Activated CD4-positive, CD25-positive, alpha-beta regulatory T cell (primary cell): ENCODE measurements at places on chromosomes 12 and 14.

DNA sequence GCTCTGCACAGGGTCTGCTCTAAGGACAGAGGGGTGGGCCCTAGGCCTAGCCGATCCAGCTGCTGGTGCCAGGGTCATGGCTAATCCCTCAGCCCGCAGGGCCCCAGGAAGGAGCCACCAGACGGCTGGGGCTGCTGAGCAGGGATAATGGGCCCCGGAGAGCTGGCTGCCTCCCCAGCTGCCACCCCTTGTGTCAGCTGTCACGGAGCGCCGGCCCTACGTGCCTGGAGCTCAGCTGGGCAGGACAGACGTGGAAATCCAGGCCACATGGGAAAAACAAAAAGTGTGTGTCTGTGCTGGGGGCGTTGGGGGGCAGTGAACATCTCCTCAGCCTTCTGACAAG, 36.2 kb downstream of the CHGA start:
- DNase-seq = no peak

DNA sequence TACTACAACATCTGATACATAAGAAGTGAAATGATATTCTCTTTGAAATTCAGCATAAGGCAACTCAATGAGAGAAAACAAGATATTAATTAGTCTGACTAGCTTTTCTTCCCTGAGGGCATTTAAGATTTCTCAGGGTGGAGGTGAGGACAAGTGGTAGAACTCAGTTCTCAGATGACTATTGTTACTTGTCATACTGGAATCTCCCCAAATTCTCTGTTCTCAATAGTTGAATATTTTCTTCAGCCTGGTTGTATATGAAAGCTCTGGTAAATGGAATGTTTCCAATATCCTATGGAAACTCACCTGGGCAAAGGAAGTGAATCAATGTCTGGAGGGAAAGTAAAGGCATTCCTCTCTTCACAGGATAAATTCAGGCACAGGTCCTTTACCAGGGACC, 18.2 kb upstream of the ITGA5 start:
- DNase-seq = no peak

GRCh38 chr12:546920-547845, 87.4 kb downstream of the B4GALNT3 start:
- DNase-seq = peak; percentile 46

- no peak for DNase-seq
These were observed 377.8 kb downstream of the KCNH5 start for GRCh38 chr14:62667421-62667914.

- no peak for DNase-seq
These were observed 9.7 kb upstream of the SDR9C7 start for GRCh38 chr12:56943878-56944277.
